EH (cell line): ENCODE measurements at places on chromosomes 7 and 10.
A peak's percentile ranks its signal among the peaks of the same experiment; 100 is the strongest.

DNA sequence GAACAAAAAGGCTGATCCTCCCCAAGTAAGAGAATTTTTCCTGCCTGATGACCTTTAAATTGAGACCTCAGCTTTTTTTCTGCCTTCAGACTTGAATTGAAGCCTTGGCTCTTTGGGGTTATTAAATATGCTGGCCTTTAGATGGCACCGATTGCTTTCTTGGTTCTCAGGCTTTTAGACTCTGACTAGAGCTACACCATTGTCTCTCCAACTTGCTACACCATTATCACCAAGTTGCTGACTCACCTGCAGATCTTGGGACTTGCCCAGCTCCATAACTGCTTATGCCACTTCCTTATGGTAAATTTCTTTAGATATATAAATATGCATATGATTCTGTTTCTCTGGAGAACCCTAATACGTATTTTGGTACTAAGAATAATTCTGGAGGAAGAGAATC lies 3.1 kb upstream of the ABCA13 start:
- DNase-seq: peak; percentile 73

DNA sequence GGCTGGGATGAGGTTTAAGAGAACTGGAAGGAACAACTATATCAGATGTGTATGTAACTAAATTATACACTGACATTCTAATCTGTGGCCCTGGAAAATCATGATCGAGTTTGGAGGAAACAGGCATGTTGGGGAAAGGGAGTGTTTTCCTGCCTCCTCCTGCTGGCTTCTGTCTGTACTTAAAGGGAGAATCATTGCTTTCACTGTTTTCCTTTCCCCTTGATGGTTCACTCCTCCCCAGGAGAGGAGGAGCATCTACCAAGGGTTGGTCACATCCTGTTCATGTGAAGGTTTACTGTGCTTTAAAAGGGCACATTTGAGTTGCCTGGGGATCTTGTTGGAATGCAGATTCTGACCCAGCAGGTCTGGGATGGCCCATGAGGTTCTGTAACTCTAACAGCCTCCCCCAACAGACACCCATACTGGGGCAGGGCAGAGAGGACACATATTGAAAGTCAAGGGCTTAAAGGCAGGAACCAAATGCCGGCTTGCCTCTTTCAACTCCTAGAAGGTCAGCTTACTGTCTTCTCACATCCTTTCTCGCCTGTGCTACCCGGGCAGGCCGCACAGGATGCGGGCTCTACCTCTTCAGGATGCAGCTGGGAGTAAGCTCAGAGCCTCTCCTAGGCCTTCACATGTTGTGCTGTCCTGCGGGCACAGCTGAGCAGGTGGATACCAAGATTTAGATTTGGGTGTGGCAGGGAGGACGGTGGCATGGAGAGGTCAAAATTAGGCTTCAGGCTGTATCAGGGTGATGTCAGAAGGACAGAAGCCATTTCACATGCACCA lies 694.8 kb downstream of the KCNMA1 start:
- DNase-seq: peak; percentile 49

- no peak for DNase-seq
These were observed 210.3 kb downstream of the GLI3 start for GRCh38 chr7:42026622-42027197.

DNA sequence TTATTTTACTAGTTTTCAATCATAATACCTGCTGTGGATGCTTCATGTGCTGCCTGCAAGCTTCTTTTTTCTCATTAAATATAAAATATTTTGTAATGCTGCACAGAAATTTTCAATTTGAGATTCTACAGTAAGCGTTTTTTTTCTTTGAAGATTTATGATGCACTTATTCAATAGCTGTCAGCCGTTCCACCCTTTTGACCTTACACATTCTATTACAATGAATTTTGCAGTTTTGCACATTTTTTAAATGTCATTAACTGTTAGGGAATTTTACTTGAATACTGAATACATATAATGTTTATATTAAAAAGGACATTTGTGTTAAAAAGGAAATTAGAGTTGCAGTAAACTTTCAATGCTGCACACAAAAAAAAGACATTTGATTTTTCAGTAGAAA lies 103.0 kb downstream of the PTEN start:
- peak; percentile 62 for DNase-seq

DNA sequence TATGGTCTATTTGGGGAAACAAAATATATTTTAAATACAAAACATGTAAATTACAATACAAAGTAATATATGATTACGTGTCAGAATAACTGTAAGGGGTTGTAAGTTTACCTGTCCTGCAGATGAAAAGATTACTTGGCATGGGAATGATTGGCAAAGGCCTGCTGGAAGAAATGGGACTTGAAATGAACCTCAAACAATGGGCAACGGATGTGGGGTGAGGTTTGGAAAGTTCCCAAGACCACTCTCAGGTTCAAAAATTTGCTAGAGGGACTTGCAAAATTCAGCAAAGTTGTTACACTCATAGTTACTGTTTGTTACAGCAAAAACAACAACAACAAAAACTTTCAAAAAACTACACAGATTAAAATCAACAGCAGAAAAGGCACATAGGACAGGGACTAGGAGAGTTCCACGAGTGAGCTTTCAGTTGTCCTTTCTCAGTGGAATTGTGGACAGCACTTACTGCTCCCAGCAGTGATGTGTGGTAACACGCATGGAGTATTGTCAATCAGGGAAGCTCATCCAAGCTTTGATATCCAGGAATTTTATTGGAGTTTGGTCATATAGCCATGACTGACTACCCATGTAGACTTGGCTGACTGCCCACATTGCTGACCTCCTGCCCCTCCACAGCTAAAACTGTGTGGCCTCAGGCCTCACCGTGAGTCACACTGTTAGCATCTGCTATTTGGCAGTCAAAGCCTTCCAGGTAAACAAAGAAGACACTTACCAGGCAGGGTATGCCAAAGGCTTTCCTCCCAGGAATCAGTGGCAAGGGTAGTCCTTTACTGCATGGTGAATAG lies 43.8 kb downstream of the EXOC6 start:
- DNase-seq: peak; percentile 92

DNA sequence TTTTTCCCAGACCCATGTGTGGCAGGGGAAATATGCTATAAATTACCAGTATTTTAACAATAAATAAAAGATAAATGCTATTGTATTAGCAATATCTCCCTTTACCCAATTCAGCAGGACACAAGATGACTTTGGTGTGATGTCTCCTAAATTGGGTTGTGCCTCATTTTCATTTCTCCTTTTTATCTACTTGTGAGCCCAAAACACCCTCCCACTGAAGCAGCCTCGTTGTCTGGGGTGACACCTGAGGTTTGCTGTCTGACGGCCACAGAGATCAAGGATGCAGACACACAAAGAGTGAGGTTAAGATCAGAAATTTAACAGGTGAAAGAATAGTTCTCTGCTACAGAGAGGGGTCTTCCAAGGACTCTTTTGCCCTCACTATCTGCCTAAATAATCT lies 27.1 kb upstream of the CC2D2B start:
- no peak for DNase-seq

GRCh38 chr7:877312-878232 lies 1.2 kb downstream of the GET4 start:
- no peak for DNase-seq

GRCh38 chr7:7966141-7966734 lies 2.4 kb upstream of the GLCCI1 start:
- DNase-seq: no peak

GRCh38 chr10:79022565-79023230 lies 46.1 kb upstream of the ZMIZ1 start:
- DNase-seq: peak; percentile 7

DNA sequence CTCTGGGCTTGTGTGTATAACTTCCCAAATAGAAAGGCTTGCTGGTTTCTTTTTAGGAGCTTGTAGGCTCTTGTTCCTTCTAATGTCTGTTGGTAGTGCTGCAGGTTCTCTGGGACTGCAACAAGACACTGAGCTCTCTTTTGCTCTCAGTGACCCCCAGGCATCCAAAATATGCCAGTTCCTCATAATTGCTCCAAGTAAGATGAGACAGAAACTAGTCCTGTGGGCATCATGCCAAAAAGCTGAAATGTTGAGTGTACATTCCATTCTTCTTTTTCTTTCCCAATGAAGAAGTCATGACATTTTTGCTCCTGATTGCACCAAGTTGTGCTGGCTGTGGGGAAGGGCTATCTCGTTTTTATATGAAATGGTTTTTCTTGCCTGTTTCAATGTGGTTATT lies 7.1 kb upstream of the BTBD16 start:
- DNase-seq: peak; percentile 97

- DNase-seq: peak; percentile 71
These were observed 27.6 kb downstream of the NRP1 start for GRCh38 chr10:33306701-33307519.

- DNase-seq: peak; percentile 7
These were observed 29.2 kb upstream of the ADGRA1 start for GRCh38 chr10:133058331-133059092.

DNA sequence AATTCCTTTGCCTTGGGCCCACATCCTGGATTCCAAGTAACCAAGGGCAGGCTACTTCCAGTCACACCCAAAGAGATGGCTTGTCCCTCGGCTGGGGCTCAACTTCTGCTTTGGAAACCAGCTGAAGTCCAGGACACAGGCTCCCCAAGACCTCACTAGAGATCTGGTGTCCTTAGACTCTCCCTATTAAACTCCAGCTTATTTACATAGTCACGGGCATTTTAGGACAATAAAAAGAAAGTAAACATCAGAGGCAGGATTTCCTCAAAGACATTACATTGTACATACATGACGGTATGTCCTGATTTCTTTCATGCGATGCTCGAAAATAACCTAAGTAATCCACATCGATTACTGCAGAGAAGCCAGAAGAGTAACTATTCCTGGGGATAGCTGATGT lies 461.5 kb upstream of the C7orf33 start:
- DNase-seq: no peak

DNA sequence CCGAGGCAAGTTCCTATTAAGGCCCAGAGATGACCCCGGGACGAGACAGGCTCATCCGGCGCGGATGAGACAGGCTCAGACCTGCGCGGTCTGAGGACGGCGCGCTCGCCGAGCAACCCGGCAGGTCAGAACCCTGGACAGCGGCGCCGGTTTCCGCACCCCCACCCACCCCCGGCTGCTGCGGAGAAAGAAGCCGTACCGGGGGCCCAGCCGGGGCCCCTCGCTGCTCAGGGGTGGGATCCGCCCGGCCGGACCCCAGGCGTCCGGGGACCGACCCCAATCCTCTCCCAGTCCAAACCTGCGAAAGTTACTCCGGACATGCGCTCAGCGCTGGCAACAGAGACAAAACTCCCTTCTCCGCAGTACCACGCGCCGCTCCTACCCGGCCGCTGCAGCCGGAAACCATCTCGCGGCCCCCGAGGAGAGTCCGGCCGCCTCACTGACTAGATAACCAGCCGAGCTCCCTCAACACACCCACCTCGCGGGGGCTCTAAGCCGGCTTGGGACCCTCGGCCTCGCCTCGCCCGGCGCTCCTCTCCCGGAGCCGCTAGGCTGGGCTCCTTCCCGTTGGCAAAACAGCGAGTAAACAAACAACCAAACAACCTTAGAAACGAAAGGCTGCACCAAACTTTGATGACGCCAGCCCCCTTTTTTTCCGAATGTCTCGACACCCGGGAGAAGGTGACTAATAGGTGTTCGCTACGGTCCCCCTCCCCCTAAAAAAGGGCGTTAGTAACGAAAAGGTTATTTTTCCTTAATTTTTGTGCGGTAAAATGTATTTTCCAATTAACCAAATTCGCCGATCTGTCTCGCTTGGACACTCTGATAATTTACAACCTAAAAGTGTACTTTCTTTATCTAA lies 2.3 kb upstream of the DRGX start:
- peak; percentile 48 for DNase-seq

- no peak for DNase-seq
These were observed 168.0 kb downstream of the SNX10 start for GRCh38 chr7:26459540-26460193.

DNA sequence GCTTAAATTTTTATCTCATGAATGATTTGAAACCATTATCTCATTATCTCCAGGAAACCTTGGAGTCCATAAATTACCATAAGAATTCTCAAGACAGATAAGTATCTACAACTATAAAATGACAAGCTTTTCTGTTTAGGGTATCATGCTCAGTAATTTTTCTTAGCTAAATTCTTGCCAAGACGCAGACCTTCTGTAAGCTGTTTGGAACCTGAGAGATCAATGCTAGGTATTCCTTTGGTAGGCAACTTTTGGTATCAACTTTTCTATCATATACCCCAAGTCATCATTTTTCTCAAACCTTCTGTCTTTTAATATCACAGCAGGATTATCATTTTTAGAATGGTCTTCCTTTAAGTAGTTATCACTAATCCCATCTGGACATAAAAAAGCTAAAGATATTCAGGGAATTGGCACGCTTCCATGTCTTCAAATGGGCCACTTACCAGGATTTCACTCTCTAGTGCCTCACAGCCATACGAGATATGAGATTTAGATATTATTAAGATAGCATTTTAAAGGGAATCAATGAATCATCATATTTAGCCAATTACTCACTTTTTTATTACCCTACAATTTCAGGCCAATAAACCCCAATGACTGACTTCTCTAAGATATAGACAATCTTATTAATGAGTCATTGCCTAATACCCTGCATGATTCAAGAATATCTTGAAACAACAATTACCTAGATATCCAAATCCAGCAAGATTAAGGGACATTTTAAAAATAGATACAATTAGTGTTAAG lies 544.1 kb downstream of the HTR7 start:
- peak; percentile 78 for DNase-seq

- peak; percentile 39 for DNase-seq
These were observed 23.5 kb downstream of the TMEM273 start for GRCh38 chr10:49164559-49165188.

GRCh38 chr10:80497187-80498077 lies 40.3 kb upstream of the SH2D4B start:
- peak; percentile 71 for DNase-seq

DNA sequence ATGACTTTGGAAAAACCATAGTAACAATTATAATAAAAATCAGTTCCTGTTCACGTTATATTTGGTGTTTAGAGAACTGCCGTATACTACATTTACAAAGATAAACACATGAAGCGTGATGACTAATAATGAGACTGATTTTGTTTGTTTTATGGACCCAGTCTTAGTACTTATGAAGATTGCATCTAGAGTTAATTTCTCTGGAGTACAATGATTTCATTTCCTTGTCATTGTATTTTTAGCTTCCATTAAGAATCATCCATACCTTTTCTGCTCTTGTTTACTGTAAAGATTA lies 2.9 kb downstream of the RBM20 start:
- DNase-seq: no peak

DNA sequence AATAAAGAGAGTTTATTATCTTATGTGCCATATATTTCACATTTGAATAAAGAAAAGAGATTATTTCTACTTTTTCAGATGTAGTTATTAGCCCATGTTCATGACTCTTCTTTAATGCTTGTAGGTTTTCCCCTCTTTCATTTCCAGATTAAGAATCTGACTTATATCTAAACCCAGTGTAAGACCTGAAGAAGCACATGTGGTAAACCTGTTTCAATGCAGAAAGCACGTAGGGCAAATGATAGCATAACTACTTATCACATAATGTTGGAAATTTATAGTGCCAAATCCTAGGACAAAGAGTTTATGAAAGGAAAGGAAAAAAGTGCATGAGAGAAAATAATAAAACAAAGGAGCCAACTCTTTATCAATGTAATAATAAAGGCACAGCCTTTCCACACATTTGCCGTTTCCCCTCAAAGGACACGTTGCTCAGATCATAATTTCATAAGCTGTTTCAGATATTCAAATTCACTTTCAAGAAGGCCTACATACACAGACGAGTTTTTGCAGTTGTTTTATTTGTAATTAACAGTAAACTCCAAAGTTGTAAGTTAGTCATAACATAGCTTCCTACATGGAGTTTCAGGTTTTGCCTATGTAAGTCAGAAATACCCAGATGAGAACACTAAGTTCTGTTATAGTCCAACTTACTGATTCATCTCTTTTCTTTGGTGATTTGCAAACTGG lies 88.8 kb upstream of the MDFIC start:
- DNase-seq: no peak
